KG1 (cell line): ENCODE measurements at places on chromosomes 13 and 19.

- DNase-seq: no peak
Measured at GRCh38 chr13:105598529-105598928, 936.9 kb downstream of the EFNB2 start.

GRCh38 chr19:42553292-42554045 lies 25.2 kb upstream of the CEACAM1 start:
- DNase-seq: no peak

- no peak for DNase-seq
Measured at GRCh38 chr19:10461047-10461949, 41.0 kb downstream of the PDE4A start.

DNA sequence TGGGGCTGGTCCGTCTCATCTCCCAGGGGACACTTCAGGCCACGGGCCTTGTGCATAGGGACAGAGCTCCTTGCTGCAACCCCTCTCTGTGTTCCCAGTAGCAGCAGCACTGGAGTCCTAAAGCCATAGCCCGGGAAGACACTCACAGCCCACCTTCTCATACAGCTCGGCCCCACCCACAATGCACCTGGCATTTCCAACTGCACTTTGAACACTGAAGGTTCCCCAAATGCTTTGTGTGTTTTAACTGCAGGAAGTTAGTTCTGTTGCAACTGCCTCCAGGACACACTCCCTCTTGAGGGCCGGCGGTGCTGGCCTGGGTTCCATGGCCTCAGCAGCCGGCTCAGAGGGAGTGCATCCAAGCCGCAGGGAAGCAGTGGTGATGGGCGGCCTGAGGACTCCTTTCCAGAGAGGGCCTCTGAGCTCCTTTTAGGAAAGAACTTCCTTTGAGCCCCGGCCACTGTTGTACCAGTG lies 22.7 kb upstream of the TMEM255B start:
- DNase-seq: no peak

GRCh38 chr13:40446365-40446764 lies 220.1 kb downstream of the FOXO1 start:
- no peak for DNase-seq

- no peak for DNase-seq
Measured at GRCh38 chr13:71663431-71663830, 203.6 kb downstream of the DACH1 start.

DNA sequence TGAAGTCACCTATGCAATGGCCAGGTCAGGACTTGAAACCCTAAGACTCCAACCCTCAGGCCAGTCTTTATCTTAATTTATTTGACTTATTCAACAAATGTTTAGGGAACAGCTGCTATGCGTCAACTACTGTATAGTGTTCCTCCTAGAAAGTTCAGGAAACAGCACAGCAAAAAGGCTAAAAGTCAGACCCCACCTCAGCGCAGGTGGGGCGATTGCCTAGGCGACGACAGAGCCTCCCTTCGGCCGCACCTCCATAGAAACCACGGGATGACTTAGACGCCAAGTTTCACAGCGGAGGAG lies 502 bp downstream of the VRK3 start:
- no peak for DNase-seq

DNA sequence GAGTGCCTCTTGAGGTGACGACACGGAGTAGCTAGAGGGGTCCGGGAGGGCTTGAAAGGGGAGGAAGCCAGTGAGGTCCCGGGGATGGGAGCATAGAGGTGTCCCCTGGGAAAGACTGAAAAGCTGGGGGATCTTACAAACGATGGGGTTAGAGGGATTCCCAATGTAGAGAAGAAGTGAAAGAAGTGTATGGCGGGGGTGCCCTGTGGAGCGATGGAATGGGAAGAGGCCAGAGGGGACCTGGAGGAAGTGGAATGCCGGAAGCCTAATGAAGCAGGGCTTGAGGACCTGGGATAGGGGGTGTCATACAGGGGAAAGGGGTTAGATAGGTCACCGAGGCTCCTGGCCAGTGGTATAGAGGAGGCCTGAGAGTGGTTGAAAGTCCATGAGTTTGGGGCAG lies 580 bp downstream of the AP2A1 start:
- no peak for DNase-seq

DNA sequence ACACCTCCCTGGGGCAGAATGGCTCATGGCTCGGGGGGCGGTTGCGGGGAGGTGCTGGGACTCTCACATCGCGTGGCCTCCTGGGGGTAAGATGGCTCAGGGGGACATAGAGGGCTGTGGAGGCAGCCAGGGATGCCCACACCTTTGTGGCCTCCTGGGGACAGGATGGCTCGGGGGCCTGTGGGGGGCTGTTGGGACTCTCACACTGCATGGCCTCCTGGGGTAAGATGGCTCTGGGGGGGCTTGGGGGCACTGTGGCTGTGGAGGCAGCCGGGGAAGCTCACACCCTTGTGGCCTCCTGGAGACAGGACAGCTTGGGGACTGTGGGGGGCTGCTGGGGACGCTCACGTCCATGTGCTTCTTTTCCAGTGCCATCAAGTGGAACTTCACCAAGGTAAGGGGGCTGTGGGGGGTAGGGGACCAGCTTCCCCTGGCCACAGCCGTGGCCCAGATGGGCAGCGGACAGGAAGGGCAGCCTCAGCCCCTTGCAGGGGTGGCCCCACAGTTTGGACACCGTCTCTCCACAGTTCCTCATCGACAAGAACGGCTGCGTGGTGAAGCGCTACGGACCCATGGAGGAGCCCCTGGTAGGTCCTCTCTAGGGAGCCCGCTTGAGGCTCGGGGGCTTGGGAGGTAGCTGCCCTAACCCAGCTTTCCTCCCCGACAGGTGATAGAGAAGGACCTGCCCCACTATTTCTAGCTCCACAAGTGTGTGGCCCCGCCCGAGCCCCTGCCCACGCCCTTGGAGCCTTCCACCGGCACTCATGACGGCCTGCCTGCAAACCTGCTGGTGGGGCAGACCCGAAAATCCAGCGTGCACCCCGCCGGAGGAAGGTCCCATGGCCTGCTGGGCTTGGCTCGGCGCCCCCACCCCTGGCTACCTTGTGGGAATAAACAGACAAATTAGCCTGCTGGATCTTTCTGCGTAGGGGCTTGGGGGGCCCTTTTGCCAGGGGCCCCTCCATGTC lies 2.4 kb downstream of the GPX4 start:
- DNase-seq: no peak

GRCh38 chr19:35216833-35217648 lies 11.5 kb downstream of the FAM187B start:
- peak; percentile 3 for DNase-seq

- DNase-seq: no peak
Measured at GRCh38 chr19:15296353-15296752, 36.0 kb downstream of the BRD4 start.

DNA sequence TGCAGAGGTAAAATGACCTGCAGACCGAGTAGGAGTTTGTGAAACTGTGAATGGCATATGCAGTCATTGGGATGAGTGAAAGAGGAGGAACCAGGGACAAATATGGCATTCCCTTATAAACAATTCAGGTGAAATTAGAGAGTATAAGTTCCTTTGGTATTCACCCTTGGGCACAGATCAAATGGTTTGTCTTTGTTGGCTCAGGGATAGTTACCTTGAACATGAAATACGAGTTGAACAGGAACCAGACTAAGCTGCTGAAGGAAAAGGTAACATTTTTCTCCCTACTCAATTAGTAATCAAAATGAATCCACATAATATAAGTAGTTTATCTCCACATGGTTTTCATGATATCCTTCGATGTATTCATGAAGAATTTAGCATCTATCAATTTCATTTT lies 50.5 kb downstream of the SLITRK1 start:
- DNase-seq: no peak

- peak; percentile 6 for DNase-seq
Measured at GRCh38 chr13:27533155-27533643, 82.8 kb upstream of the MTIF3 start.

DNA sequence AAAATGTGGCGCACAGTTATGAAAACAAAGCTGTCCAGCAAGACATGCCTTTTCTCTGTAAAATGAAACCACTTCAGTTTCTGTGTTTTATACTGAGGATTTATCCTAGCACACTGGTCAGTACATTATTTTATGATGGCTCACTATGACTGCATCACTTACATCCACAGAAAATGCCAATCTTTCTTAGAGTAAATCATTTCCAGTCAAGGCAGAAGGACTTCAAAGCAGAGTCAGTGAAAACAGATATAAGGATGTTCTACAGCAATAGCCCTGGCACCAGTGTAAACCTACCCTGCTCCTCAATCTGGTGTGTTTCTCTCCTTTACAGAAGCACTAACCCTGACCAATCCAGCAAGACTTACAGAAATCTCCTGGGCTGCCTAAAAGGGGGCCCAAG lies 473.5 kb downstream of the GPC6 start:
- DNase-seq: no peak

- no peak for DNase-seq
Measured at GRCh38 chr13:99514801-99515200, 13.5 kb downstream of the TM9SF2 start.

DNA sequence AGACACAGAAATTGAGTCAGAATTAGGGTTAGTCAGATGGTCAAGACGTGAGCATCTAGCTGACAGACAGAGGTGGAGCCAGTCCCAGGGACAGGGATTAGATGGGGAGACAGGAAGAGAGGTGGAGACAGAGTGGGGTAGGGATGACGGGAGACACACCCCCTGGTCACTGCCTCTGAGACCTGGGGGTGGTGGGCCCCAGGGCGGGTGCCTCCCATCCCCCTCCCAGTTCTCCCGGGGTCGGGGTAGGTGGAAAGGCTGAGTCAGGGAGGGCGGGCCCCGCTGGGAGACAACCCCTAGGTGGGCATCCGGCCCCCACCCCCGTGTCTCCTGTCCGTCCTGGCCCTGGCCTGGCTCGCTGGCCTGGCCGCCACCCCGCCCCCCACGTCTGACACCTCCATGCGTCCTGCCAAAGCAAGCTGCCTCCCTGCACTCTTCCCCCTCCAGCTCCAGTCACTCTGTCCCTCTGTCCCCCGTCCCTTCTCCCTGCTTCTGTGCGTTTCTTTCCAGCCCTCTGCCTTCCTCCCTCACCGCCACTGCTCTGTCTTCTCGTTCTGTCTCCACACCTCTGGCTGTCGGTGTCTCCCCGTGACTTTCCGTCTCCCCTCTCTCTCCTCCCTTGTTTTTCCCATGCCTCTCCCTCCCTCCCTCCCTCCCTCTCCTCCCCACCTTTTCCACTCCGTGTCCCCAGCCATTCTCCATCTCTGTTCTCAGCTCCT lies 15.1 kb downstream of the CCDC97 start:
- no peak for DNase-seq

DNA sequence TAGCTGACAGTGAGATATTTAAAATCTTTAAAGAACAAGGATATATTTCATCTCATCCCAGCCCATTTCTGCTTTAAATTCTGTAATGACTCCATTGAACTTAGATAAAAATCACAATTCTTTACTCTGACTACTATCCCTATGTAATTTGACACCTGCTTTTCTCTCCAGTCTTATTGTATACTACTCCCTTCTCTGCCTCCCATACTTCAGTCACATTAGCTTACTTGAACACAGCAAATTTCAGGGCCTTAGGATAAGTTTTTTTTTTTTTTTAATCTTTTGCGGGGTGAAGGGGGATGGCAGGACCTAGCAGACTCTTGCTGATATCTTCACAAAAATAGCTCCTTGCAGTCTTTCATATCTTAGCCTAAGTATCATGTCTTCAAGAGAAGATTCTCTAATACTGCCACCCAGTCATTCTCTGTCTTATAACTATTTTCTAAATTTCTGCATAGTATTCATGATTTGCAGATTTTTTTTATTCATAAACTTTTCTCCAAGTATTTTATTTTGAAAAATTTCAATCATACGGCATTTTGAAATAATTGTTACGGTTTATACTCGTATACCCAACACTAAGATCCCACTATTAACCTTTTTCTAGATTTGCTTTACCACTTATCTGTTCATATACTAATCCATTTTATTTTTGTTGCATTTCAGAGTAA lies 151.4 kb downstream of the PCCA start:
- DNase-seq: no peak

DNA sequence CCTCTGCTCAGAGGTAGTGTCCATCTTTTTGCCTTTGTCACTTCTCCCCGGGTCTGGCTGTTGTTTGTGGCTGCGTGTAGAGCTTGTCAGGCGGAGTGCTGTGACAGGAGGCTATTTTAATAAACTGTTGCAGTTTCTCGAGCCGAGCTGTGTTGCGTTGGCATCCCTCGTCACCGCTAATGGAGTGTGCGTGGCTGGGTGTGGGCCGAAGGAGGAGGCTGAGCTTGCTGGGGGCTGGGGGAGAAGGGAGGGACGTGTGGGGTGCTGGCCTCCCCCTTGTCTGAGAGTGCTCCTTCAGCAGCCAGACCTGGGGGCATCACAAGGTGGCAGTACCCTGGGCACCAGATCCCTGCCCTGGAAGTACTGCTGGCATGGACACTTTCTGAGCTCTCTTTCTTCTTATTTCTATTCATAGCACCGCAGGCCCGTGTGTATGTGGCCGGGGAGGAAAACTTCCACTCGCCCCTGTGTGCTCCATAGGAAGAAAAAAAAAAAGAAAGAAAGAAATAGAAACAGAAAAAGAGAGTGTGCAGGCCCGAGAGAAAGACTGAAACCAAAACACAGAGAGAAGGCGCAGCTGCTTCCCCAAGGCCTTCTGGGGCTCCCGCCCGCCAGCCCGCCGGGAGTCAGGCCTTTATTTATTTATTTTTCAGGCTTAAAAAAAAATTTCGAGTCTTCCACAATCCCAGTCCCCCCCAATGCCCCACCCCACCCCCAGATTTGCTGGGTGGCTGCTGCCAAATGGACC lies 27.0 kb downstream of the NFIX start:
- DNase-seq: no peak

GRCh38 chr19:3483226-3483628 lies at the start of gene SMIM44:
Gene SMIM44, minus strand, starts transcription at chr19:3483441. Its CDS starts 38 bp downstream, at chr19:3483403.
- no peak for DNase-seq

DNA sequence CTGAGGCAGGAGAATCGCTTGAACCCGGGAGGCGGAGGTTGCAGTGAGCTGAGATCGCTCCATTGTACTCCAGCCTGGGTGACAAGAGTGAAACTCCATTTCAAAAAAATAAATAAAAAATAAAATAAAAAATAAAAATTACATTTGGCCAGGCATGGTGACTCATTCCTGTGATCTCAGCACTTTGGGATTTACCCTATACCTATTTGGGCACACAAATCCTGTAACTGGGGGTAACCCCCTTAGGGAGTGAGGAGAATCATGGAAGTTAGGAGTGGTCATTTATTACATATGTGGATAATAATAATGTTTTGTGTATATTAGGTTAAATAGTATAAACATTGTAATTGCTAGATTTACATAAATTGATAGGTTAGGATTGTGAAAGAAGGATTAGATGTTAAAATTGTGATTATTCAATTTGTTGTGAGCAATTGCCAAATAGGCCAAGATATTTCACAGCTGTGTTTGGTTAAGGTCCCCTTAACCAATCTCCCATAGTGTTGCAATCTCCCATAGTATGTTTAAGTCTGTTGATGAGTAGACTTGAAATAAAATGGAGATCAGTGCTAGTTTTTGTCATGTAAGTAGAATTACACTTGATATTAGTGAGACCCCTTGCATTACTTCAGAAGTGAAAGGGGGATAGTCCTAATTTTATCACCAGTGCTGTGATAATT lies 30.7 kb downstream of the ZNF844 start:
- no peak for DNase-seq

- no peak for DNase-seq
Measured at GRCh38 chr19:884420-885211, 8.4 kb downstream of the MED16 start.
